Cardiac septum (tissue), 1 donor: ENCODE measurements at places on chromosomes 6 and 20. TPM values are rescaled to one million over a fixed set of nuclear protein-coding genes. Genes with fewer than 3 reads are reported as not detected.

DNA sequence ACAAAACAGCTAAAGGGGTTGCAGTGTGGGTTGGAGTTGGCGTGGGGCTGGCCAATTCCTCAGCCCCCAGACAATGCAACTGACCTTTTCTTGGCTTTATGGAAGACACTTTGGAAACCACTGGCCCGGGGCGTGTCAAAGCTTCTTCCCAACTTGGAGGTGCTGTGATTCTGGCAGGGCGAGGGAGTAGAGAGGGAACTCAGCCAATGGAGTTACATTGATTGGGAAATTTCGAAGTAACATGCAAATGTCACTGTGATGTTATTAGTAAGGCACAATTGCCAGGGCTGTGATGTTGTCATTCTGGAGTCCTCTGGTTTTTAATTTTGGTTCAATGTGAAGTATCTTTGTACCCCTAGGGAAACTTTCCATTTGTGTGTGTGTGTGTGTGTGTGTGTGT lies 41.5 kb upstream of the EPB41L1 start:
- no peak for DNase-seq

DNA sequence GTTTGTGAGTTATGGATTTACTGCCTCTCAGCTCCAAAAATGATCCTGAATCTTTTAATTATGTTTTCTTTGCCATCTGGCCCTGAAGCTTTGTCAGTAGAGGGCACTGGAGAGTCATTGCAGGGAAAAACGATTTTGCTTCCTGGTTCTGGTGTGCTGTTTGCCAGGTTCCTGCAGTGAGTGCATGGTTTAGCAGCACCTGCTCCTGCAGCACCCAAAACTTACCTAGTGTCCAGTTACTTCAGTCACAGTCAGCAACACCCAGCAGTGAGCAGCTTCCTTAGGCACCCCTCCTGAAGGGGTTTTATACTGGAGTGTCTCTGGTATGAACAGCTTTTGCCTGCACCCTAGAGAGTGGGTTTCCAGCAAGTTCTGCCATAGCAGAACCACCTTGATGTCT lies 6.0 kb upstream of the TRIM26 start:
- no peak for DNase-seq

- DNase-seq = no peak
These were observed 987.7 kb downstream of the GRIK2 start for GRCh38 chr6:102381203-102381602.

DNA sequence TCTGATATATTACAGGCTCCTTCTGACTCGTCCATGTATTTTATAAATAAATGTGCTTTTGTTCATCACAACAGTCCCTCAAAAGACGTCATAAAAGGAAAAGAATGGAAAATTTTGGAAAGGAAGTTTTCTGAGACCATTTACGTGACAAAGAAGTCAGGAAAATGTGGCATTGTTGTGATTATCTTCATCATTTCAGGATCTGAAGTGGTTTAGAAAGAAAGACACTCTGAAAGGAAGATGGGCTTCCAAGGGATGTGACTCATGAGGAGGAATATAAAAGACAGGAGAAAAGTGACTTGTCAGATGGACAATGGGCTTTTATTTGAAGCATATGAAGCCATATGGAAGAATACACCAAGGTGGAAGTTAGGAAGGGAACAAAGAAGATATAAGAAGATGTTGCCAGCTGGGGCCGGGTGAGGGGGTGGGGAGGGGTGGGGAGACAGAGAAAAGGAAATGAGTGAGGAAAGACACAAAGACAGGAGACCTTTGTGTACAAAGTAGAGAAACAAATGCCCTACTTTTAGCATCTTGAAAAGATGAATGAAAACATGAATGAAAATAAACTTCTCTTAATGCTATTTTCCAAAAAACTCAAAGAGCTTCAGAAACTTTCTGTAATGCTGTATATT lies 190.3 kb upstream of the PREP start:
- DNase-seq = no peak

DNA sequence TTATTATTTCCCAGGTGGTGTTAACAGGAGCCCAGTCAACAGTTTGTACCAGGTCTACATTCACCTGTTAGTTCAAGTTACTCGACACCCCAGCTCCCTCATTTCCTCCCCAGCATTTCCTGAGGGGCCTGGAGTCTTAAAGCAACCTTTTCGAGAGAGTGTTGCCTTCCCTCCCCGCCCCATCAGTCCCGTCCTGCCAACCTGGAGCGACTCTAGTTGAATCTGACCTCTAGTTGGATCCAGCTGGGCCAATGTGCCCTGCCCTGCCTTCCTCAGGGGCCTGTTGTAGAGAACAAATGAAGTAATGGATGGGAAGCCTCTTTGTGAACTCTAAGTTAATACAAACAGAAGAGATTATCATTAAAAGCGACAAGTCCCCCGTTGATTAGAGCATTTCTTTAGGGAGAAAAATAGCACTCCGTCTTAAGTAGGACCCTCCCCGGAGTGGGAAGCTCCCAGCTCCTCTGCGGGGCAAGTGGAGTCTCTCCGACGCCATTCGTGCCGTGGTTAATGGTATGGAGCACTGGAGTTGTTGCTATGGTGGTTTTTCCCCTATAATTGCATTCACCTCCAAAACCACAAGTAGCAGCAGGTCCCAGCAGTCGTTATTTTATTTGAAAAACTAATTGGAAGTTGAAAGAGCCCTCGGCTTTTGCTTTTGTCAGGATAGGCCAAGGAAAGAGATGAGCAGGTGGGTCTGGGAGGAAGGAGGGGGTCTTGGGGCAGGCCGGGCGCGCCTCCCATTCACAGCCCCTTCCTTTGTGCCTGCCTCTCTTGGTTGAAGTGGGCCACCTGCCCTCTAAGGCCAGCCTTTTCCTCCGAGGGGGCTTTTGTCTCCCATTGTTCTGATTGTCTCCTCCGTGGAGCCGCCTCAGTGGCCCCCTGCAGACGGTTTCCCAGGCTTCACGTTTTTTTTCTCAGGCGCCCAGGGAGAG lies 16.1 kb downstream of the GHRH start:
- peak; percentile 55 for DNase-seq

DNA sequence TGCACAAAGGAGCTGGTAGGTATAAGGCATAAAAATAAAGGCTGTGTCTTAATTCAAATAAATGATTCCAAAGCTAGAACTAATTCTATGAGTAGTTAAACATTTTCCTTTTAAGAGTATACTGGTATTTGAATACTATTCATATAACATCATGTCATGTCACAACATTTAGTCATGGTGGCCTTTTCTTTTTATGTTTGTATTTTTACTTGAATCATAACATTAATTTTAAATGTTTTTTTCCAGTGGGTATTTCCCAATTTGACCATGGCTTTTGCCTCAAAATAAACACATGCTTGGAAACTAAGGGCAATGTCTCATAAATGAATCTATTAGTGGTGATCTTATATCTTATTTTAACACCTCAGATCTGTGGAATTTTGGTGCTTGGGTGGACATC lies 177.1 kb downstream of the CD109 start:
- DNase-seq = no peak

GRCh38 chr20:1494436-1494835 lies 3.2 kb upstream of the SIRPB2 start:
- no peak for DNase-seq

DNA sequence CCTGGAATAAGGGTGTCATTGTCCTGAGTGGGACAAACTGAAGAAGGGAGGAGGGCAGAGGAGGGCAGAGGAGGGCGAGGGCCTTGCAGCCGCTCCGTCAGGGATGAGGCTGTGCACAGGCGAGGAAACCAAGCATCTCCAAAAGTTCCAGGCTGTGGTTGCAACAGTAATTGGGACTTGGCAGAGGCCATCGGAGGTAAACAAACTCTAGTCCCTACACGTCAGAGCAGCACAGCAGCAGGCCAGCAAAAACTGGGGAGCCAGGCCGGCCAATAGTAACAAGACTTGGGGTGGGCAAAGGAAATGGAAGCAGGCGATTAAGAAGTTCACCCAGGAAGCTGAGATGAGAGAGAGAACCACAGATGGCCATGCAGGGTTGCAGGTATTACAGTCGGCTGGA lies 142.8 kb downstream of the SMOC2 start:
- no peak for DNase-seq

DNA sequence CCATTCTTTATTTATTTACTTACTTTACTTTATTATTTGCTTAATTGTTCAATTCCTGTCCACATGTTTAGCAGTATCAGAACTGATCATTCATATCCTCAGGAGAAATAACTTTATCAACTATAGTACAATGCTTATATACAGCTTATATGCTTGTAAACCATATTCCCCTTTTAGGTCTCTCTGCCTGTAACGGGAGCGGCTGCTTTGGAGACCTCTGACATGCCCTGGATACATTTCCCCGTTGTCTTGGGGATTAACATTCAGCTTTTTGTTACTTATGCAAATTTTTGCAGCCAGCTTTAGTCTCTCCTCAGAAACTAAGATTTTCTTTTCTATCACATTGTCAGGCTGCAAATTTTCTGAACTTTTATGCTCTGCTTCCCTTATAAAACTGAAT lies 17.6 kb upstream of the FUT9 start:
- no peak for DNase-seq

- no peak for DNase-seq
These were observed 200.5 kb upstream of the HSF2 start for GRCh38 chr6:122198922-122199321.

DNA sequence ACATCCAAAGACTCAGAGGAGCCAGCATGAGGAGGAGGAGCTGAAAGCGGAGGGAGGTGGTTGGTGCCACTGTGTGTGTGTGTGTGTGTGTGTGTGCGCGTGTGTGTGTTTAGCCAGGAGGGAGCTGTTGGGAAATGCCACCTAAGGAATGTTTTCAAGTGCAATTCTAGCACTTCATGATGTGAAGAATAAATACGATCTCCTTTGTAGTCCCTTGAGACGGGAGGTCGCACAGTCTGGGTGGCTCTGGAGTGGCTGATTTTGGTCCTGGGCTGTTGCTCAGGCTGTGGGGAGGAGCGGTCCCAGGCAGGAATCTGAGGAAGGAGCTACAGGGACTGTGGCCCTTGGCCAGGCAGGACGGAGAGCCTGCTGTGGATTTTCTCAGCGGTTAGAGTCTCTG lies 93.7 kb downstream of the PPP1R14C start:
- DNase-seq = no peak

GRCh38 chr6:165599596-165600487 lies 63.2 kb downstream of the PDE10A start:
- no peak for DNase-seq

- no peak for DNase-seq
These were observed 1.8 kb downstream of the MDGA1 start for GRCh38 chr6:37695857-37696219.

DNA sequence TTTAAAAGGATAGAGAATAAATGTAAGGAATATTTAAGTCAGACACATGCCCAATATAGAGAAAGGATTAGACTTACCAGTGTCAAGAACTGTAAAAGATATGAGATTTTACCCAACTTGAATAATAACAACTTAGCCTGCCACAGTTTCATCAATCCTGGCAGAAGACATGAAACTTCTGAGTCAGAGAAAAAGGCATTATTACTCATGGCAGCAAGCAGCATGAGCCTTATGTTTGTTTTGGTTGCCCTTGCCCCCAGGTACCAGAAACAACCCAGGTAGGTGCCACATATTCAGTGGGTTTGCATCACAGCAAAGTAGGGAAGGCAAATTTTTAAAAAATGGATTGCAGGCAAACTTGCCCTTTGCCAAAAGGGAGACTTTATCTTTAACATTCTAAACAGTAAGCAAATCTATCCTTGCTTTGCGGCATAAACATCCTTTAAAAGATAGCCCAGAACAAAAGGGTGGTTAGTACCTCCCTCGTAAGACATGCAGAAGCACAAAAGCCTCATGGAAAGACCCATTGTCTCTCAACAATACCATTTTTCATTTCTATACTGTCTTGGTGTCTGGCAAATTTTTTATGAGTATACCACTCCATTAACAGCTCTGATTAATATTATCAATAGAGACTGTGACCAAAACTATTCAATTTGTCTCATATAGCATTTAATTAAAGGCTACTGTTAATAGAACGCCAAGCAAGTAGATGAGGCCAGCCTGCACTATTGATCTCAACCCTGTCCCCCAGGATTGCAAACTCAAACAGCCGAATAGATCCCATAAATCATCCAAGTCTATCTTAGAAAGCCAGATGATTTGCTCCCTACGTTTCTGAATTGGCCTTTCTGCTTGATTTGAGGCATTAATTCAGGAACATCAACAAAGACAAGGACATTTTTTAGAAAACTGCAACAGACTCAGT lies 185.1 kb downstream of the COL19A1 start:
- DNase-seq = no peak

- DNase-seq = peak; percentile 79
These were observed 37.8 kb upstream of the CNKSR3 start for GRCh38 chr6:154548130-154548830.

DNA sequence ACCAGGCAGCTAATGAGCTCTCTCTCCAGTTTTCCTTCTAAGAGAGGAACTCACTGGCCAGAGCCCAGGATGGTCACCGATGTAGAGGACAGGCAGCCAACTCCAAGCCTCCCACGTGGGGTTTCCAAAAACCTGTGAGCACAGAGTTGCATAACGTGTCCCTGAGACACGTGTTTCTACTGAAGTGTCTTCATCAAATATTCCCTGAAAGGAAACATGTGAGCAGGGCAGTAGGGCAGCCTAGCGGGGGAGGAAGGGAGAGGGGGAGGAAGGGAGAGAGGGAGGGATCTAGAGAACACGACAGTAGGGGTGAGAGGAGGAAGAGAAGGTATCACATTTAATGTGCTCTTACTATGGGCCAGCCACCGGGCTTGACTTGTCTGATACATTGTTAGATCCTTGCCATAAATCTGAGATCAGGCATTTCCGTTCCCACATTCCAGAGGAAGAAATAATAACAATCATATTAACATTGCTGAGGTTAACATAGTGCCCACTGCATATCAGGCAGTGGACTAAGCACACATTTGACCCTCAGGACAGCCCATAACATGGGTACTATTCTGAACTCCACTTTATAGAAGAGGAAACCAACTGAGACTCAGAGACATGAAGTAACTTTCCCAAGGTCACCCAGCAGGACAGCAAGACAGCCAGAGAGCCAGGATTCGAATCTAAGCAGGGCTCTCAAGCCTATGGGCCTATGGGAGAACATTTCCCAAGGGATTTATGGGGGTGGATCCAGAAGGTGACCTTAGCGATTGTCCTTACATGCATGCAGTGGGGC lies 4.5 kb upstream of the SYS1 start:
- peak; percentile 82 for DNase-seq

DNA sequence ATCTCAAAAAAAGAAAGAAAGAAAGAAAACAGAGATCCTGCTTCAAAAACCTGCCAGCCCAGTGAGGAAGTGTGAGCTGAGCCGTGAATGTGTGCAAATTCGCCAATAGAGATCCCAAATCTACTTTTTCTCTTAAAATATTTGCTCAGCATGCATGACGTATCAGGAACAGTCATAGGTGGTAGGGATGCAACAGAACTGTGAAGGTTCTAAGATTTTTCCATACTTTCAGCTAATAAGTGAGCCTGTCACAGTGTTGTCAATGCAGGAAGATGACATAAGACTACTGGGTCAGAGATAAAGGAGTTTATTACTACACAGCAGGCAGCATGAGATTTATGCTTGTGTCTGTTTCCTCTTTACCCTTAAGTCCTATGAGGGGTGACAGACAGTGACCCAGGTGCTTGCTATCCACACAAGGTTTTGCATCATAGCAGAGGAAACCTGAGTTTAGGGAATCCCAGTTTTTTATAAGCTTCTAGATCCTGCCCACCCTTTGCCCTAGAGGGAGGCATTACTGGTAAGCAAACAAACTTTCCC lies 273.4 kb downstream of the BMP7 start:
- DNase-seq = peak; percentile 2

Gene ADISSP
- 9.9 TPM for total RNA-seq

Gene MED20
- 16.5 TPM for total RNA-seq

Gene SAMD10
- total RNA-seq = 4.0 TPM

Gene MCCD1
- not detected for total RNA-seq

Gene PSORS1C2
- total RNA-seq = not detected

Gene BTN1A1
- not detected for total RNA-seq

Gene VGLL2
- 38.1 TPM for total RNA-seq

Gene ASF1A
- total RNA-seq = 18.8 TPM

Gene SIRPD
- not detected for total RNA-seq
